ENCODE measurements at places on chromosomes 6 and 20. TPM values are rescaled to one million over a fixed set of nuclear protein-coding genes. Genes with fewer than 3 reads are reported as not detected.

The NRN1 gene
- total RNA-seq: not detected

The RSPH3 gene
- total RNA-seq: 2.4 TPM

The LPA gene
- total RNA-seq: 0.17 TPM

The PRRT1 gene
- total RNA-seq: not detected

The UBE2C gene
- 198 TPM for total RNA-seq

The FAM209B gene
- not detected for total RNA-seq

The LCA5 gene
- 3.3 TPM for total RNA-seq

The BPIFA3 gene
- total RNA-seq: not detected

The ARMC12 gene
- 0.90 TPM for total RNA-seq

All from GM23338 (cell line).